Coronary artery (tissue), 2 donors: ENCODE measurements at places on chromosomes 4 and X.

DNA sequence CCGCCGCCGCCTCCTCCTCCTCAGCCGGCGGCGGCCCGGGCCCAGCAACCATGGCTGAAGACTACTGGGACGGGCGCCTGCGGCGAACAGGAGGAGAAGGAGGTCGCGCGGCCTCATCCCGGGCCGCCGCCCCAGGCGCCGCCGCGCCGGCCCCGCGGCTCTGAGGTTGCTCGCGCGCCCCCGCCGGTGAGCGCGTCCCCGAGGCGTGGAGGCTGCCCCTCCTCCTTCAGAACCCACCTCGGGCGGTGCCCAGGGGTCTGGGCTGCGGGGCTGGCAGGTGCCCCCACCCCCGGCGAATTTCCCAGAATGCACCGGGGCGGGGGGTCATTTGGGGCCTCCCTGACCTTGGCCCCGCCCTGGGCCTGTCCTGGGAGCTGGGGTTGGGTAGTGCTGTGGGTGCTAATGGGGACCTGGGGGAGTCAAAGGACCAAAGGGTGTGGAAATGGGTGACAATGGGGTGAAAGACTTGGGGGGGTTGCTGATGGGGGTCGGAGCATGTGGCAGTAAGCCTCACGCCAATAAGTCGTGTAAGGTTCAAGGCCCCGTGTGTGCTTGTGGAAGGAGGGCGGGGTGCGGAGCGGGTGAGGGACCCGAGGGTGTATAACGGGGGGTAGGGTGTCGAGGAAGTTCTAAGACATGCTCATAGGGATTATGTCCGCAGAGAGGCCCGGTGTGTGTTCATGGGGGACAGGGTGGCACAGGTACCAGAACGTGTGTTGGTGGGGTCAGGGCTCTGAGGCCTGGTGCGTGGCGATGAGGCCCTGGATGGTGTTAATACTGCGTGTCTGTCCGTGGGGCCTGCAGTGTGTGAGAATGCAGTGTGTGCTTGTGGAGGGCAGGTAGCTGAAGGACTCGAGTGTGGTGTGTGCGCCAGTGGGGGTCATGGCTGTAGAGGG, 687 bp downstream of the CDK16 start:
- DNase-seq, result no peak

GRCh38 chrX:1418901-1419544, 27.1 kb upstream of the SLC25A6 start:
- DNase-seq, result no peak

DNA sequence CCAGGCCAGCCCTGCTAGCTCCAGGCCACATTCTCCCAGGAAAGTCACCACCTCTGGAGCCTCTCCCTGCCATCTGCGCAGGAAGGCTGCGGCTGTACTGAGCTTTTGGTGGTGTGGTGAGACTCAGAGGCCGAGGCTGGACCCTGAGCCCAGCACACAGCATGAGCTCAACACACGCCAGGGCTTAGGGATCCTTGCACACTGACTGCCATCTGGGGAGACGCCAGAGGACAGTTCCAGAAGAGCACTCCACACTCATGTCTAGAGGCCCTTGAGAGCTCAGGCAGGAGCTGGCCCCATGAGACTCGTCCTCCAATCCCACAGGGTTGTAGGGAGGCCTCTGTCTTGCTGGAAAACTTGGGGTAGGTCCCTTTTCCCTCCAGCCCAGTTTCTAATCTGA, 40.6 kb downstream of the ABLIM2 start:
- no peak for DNase-seq

GRCh38 chrX:116272322-116272721, 101.8 kb downstream of the AGTR2 start:
- no peak for DNase-seq

GRCh38 chr4:1958276-1959103, 50.3 kb downstream of the NELFA start:
- no peak for DNase-seq

DNA sequence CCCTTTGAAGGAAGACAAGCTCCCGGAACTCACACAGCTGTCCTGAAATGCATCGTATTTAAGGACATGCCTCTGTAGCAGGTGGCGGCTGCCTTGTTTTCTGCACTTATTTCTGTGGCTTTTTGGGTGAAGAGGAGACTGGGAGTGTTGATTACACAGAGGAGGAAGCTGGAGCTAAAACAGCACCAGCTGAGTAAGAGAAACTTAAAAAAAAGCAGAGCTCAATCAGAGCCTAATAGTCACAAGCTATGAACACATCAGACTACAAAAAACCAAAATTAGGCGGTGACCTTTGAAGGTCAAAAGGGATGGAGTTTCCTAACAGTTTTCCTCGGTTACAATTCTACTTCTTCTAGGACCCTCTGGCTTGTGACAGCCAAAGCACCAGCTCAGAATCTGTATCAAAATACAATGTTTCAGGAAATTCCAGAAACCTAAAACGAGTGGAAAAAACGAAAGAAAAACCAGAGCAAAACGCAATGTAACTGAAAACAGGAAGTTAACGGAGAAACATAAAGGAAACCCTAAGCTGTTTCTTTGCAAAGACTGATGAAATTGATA, 13.5 kb downstream of the PRKX start:
- no peak for DNase-seq

DNA sequence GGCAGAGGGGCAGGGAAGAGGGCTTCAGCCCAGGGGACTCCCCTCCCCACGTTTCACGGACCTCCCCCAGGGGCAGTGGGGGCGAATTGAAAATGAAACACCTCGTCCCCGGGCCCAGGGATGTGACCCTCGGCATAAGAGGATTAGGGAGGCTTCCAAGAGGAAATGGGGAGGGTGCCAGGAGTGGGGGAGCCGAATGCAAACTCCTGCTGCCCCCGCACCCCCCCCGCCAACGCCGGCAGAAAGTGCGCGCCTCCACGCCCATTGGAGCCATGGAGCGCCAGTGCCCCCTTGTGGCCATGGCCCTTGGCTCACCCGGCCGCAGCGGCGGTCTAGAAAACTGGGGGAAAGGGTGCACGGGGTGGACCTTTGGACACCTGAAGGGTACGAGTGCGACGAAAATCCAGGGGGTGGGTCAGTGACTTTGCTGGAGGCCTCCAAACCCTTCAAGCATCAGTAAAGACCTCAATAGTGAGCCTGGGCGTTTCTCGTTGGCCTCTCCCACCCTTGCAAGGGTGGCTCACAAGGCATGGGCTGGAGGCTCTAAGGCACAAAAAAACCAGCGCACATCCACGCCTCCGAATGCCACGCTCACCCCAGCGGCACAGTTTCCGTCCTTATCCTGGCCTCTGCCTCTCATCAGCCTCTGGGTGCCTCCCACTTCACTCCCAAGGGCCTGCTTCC, 120.8 kb upstream of the PJA1 start:
- DNase-seq, result no peak

- DNase-seq, result no peak
Observed at GRCh38 chr4:138685316-138685715, 330.3 kb upstream of the NOCT start.

DNA sequence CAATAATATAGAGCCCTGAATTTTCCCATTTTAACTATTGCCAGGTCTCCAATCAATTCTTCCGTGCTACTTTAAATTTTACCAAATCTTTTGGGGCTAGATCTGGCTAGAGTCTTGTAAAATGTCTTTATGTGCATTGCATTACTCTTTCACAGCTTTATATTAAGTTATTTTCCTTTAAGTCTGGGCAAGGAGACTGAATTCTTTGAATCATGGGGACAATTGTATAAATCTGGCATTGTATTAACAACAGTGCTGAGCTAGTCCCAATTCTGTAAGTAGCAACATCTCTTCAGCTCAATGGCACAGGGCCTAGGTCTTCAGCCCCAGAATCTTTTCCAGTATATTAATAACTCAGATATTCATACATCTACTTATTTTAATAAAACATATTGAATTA, 1080.4 kb upstream of the INTU start:
- no peak for DNase-seq

DNA sequence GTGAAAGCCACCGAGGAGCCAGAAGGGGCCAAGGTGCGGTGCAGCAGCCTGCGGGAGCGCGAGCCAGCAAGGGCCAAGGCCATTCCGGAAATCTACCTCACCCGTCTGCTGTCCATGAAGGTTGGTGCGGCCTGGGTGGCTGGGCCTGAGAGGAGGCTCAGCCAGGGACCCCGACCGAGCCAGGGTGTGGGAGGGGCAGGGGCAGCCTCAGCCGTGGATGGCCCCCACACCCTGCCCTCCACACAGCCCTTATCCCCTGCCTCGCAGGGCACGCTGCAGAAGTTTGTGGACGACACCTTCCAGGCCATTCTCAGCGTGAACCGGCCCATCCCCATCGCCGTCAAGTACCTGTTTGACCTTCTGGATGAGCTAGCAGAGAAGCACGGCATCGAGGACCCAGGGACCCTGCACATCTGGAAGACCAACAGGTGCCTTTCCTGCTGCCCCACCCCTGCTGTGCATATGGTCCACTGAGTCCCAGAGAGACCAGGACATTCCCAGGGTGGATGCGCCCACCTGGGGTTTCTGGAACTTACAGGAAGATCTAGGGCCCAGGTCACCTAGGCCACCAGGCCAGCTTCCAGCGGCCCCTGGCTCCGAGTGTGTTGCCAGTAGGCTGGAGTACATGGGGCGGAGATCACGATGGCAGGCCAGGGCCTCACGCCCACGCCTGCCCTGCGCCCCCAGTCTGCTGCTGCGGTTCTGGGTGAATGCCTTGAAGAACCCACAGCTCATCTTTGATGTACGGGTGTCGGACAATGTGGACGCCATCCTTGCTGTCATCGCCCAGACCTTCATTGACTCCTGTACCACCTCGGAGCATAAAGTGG, 3.4 kb upstream of the SRPK3 start:
- no peak for DNase-seq

- no peak for DNase-seq
Observed at GRCh38 chr4:138192113-138192512, 50.0 kb downstream of the SLC7A11 start.

DNA sequence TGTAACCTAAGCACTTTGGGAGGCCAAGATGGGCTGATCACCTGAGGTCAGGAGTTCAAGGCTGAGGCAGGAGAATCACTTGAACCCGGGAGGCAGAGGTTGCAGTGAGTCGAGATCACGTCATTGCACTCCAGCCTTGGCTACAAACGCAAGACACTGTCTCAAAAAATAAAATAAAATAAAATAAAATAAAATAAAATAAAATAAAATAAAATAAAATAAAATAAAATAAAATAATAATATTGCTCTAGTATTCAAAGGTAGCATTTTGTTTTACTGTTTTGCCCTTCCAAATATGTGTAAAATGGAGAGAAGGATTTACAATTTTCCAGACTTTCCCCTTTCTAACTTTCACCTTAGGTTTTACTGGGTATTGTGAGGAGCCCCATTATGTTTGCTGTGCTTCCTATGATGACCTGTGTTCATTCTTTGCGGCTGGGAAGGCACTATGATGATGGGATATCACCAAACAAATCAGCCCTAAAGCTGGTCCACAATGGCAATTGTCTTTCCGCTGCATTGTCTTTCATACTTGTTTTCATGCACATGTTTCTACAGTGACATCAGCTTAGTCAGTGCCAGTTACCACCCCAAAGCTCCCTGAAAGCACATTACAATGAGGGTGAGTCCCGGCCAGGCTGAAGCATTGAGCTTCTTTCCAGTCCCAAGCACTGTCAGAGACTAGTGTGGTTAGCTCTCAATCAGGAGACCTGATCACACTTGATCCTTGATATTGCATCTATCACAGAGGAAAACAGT, 50.8 kb downstream of the DTHD1 start:
- DNase-seq, result no peak

DNA sequence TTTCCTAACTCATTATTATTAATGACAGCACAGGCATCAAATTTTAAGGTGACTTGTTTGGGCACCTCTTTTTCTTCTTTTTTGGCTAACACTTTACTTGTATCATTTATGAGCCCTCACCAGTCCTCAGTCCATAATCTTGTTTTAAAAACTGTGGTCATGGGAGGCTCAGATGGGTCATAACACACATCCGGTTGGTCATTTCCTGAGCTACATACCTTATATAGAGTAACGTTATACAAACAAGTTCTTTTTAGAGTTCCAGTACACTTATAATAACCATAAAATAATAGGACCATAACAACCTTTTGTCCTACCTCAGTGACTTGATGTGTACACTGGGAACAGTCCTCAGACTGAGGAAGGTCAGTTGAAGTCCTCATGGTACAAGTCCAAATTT, 21.1 kb upstream of the PLS3 start:
- no peak for DNase-seq

- DNase-seq, result no peak
Observed at GRCh38 chr4:102311912-102312311, 33.4 kb downstream of the SLC39A8 start.

DNA sequence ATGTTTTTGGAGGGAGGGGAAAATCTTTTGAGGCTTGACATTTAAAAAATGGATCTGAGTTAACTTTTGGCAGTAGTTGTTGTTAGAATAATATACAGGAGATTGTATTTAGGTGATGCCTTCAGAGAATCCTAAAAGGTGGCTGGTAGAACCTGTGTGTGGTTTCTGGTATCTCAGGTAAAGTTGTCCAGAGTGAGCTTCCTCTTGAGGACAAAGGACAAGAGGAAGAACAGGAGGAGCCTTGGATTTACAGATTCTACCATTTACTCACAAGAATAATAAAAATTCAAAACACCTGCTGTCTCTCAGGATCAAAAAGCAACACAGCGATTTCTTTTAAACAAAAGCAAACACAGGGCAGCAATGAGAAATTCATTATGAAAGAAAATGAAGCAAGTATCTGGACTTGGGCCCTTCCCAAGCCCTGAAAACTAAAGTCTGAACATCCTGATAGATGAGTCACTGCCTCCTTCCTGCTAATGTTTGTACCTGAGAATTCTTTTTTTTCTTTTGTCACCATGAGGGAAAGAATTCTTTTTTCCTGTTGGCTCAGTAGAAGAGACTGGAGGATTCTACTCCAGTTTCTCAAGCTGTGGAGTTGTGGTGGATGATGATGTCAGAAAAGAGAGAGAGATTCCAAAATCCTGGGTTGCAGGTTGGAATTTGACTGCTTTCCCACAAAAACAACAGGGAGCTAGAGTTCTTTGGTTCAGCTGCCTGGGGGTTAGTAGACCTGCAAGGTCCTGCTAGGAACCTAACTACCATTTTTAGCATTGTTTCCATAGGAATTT, 31.5 kb upstream of the RAPGEF2 start:
- DNase-seq, result no peak
